Keratinocyte (primary cell): ENCODE measurements at places on chromosomes 3 and 15.

DNA sequence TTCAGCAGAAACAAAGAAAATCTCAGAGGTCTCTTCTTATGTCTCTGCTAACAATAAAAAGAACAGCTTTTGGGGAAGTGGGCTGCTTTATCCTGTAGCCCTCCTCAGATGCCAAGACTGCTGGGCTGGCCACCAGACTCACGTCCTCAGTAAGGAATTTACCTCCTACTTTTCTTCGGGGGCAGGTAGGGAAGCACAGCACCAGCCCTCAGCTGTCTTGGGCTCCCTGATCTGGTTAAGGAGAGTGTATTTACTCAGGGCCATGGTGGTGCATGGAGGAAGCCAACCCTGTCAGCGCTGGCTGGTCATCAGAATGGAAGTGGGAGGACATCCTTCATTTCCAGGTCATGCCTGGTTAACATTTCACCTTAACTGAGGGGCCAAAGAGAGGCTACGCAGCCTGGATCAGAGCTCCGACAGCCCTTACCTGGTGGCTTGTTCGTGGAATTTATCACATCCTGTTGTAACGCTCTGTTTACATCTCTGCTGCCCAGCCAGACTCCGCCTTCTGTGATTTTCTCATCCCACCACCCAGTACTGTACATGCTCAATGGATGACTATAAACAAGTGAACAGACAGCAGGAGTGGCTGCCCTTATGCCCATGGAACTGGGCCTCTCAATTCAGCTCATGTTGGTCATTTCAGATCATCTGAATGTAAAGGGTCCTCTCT, 108.3 kb downstream of the IGF2BP2 start:
- no peak for DNase-seq

DNA sequence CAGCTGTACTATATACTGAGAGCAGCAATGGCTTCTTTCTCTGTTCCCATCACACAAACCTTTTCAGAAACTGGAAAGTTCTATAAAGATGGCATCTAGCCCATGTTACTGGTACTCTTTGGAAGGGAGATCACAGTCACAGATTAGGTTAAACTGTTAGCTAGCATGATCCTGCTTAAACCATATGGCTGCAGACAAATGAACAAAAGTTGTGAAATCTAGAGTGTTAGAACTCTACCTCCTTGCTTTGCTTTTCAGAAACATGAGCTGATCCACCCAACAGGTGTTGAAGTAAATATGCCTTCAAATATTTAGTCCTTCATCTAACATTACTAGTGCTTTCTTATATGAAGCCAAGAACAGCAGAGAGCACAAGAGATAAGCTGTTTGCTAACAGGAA, 102.6 kb downstream of the SNRK start:
- no peak for DNase-seq

GRCh38 chr15:25797936-25798901, 64.9 kb downstream of the ATP10A start:
- no peak for DNase-seq

GRCh38 chr15:90598031-90598577, 68.4 kb downstream of the CRTC3 start:
- no peak for DNase-seq

DNA sequence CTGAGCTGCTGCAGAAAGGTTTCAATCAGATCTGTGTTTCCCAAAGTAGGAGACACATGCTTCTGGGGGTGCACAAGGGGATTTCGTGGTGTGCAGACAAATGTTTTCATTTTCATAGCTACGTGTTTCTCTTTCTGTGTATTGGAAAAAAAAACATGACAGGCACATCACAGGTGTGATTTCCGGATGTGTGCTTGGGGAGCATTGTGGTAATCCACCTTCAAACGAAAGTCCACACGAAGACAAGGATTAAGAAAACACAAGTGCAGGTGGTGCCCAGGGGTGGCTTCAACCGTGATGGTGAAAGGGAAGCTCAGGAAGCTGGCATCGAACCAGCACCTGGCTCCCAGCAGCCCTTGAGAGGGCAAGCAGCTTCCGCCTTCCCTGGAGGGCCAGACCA, 164.6 kb upstream of the LINGO1 start:
- DNase-seq, result no peak

DNA sequence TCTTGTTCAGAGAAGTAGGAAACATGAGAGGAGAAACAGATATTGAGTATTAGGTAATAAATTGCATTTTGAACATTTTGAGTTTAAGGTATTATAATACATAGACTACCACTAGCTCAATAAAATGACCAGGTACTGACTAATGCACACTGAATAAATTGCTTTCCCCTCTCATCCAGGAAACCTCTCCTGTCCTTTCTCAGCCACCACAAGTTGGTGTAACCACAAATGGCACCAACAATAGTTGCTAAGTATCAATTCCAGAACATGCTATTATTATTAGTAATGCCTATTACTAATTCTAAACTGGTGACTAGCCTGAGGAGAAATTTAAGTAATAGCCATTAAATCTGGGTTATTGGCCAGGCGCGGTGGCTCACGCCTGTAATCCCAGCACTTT, 47.3 kb upstream of the XRN1 start:
- no peak for DNase-seq

DNA sequence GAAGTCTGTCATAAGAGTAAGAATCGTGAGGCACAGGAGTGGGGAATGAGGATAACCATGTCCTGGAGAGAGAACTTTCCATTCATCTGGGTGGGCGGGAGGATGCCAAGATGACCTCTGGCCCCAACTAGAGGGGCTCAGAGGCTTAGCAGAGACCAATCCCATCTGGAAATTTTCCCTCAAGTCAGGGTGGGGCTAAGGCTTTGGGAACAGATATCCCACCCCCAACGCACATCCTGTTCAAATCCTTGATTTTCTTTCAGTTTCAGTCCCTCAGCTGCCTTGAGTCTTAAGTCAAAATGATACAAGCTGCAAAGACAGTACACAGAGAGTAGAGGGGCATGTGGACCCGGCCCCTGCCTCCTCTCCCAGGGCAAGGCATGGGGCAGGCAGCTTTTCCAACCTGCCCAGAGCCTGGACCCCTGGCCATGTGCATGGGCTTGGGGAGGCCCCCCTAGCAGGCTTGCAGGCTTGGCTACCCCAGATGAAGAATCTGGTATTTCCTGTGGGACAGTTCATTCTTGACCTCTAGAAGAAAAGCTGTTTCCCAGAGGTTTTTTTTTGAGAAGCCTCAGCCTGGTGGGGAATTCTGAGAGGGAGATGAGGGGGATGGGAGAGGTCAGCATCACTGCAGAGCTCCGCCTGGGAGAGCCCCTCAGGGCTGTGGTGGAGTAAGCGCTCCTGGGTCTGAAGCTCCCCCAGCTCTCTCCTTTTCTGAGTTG, 109.7 kb upstream of the HACD2 start:
- no peak for DNase-seq

DNA sequence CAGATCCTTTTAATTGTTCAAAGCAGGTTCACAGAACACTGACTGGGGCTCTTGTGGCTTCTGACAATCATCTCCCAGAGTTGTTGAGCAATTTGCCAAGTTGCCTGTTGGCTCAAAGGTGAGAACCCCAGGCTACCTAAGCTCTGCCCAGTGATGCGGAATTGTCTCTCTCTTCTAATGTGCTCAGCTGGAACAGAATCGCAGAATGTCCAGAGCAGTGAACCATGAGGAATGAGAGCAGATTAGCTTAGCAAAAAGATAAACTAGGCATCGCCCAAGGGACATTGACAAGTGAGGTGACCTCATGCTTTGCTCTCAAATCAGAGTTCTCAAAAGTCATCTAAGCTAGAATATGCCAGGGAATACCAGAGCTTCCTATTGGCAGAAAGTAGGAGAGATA, 148.1 kb downstream of the WDR76 start:
- no peak for DNase-seq
